SW 1271 (cell line): ENCODE measurements at places on chromosomes 7 and 10.

GRCh38 chr7:55187701-55188491 is 169.1 kb downstream of the EGFR start:
- no peak for DNase-seq

DNA sequence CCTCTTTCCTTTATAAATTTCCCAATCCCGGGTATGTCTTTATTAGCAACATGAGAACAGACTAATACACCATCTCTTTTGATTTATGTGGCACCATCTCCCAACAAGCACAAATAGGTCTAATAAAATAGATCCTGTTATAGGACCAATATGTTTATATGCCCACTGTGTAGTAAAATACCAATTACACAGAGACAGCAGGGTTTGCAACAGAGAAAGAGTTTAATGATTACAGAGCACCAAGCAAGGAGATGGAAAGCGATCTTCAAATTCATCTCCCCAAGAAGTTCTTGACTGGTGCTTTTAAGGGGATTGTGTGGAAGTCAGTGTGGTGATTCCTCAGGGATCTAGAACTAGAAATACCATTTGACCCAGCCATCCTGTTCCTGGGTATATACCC is 33.5 kb upstream of the TECTB start:
- DNase-seq = no peak

DNA sequence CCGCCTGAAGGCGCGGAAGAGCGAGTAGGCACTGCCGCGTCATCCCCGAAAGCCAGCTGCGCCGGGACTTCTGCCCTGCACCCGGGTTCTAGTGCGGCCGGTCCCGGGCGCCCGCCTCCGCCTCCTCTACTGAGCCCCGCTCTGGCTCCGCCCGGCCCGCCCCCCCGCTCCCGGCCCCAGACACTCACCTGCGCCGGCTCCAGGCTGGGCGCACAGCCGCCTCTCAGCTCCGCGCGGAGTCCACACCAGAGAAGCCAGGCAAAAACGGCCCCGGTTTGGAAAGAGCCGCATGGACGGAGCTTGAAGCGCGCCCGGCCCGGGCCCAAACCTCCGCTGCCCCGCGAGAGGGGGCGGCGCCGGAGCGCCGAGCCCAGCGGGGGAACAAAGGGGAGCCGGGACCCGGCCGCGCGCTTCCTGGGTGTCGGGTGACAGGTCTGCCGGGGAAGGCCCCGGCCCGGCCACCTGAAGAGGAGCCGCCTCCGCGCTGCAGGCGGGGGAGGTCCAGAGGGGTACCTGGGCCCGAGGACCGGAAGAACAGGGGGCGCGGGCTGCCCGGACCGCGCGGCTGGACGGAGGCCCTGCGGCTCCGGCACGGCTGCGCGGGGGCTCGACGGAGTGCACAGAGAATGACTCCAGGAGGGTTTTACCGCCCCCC is 168.2 kb downstream of the NRF1 start:
- no peak for DNase-seq

- DNase-seq = no peak
Observed at GRCh38 chr10:36608251-36608650, 517.1 kb upstream of the ANKRD30A start.

GRCh38 chr7:148939128-148939755 is 55.2 kb upstream of the EZH2 start:
- DNase-seq = no peak
